ENCODE measurements at places on chromosomes 3 and 15.

GRCh38 chr3:127539366-127540060 lies 51.0 kb downstream of the TPRA1 start:
- DNase-seq, result no peak

DNA sequence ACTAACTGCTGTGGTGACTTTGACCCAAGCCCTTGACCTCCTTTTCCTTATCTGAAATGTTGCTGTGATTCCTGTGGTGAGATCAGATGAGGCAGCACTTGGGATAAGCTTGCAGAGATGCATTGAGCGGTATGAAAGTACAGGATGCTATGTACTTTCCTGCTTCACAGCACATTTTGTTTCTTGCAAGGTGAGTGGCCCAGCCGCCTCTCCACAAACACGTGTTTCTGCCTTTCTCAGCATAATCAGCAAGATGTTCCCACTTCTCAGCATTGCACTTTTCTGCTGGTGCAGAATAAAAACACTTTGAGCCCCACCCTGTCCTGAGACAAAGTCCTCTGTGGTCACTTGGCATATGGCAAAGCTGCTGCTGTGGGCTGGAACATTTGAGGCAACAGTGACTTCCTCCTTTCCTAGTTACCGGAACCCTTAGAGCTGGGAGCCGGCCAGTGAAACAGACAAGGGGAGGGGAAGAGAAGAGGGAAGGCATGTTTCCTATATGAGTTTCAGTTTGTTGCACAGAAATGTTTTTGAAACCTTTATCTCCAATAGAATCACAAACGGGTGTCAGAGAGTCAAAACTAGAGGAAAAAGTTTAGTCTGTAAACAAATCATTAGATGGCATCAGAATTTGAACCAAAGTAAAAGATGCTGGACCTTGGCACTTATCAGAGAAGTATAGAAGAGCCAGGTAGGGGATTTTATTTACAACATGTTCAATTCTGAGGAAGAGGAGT lies 5.0 kb downstream of the NUDT16 start:
- peak; percentile 94 for DNase-seq

GRCh38 chr3:147195887-147196286 lies 210.5 kb downstream of the ZIC4 start:
- no peak for DNase-seq

DNA sequence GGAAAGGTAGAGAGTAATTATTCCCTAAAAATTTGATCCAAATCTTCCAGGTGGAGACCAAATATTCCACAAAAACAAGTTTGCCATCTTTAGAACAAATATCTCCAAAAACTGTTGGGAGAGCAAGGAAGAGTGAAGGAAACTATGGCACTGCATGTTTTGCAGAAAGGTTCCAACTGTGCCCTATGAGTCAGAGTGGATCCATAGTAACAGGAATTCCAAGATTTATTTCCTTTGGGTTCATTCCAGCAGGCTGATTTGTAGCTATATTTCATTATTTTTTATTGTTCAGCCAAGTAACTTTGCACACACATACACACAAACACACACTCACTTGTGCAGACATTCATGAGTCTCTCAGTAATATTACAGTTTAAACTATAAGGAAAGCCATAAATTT lies 459.7 kb upstream of the EPHA6 start:
- DNase-seq, result no peak

DNA sequence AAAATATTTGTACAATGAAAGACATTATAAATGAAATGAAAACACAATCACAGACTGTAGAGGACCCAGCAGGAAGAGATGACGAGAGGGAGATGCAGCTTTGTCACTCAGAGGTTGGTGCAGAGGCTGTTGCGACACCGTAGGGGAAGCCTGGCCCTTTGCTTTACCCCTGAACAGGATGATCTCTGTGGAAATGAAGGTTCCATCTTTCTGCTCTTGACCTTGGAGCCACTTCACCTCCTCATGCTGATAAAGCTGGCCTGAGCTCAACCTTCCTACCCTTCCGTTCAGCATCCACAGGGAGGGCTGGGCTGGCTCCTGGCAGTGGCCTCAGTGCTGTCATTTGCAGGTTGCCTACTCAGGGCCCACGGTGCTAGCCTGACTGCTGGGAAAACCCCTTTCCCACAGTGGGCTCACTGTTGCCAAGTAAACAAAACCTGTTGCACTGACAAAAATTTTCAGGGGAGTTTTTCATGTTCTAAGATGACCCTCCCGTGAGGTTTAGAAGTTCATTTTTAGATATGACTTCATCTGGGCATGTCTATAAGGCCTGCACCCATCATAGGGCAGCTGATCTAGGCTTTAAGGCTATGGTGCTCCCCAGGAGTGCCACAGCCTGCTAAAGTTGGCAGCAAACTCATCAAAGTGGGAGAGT lies 3.0 kb upstream of the CD80 start:
- DNase-seq, result peak; percentile 76

DNA sequence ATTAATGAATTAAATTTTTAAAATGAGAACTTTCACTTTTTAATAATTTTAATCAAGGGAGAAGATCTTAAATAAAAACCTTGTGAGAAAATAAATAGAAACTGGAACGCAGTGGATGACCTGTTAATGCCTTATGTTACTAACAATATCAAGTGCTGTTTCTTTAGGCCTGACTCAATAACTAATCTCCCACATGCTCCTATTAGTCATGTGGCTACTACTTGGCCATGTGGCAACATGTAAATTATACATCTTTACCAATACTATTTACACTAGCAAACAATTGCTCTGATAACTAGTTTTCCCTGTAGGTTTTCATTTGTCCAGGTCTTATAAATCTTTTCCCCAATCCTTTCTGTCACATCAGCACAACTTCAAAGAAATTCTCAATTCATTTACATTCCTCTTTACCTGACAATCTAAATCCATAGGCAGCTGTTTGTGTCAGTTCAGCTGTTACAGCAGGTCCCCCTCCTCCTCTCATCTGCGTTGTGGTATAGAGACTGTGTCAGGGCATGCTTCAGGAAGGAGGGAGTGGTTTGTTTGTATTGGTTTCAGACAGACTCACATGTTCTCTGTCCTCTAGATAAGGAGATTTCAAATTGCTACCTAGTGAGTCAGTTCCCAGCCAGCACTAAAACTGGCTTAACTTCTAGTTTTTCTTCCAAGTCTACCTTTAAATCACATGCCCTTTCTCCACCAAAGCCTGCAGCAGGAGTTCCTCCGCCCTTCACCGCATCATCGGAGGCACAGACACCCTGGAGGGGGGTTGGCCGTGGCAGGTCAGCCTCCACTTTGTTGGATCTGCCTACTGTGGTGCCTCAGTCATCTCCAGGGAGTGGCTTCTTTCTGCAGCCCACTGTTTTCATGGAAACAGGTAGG lies 11.3 kb upstream of the C3orf52 start:
- DNase-seq, result no peak

- DNase-seq, result no peak
These were observed 29.4 kb downstream of the GPR176 start for GRCh38 chr15:39890621-39891020.

GRCh38 chr3:43018246-43018645 lies 39.1 kb downstream of the GASK1A start:
- no peak for DNase-seq

DNA sequence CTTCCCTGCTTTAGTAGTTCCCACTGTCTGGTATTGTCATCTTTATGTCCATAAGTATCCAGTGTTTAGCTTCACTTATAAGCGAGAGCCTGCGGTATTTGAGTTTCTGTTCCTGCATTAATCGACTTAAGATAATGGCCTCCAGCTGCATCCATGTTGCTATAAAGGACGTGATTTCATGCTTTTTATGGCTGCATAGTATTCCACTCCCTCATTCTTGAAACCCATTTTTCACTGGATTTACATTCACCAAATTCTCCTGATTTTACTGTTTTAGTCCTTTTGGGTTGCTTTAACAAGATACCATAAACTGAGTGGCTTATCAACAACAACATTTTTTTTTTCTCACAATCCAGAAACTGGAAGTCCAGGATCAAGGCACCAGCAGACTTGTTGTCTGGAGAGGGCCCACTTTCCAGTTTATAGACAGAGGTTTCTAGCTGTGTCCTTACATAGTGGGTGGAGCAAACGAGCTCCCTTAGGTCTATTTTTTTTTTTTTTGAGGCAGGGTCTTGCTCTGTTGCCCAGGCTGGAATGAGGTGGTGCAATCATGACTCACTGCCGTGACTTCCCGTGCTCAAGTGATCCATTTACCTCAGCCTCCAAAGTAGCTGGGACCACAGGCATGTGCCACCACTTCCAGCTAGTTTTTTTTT lies 6.1 kb upstream of the TICRR start:
- no peak for DNase-seq

- DNase-seq, result no peak
These were observed 42.1 kb downstream of the VGLL4 start for GRCh38 chr3:11601446-11602238.

DNA sequence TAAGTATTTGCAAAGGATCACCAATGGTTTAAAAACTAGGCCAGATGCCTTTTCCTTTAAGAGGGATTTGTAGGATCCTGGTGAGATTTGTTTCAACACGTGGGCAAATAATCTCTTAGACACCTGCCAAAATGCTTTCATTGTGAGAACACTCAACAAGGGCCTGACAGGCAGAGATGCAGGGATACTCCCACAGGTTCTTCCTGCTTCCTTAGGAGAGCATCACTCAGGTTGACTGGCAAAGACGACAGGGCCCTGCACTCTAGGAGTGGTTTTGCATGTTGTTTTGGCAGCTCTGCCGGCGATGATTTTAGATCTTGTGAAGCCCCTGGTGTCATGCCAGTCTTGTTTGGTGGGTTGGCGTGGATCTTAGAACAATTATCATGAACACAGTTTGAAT lies 184.5 kb downstream of the NR1D2 start:
- no peak for DNase-seq

DNA sequence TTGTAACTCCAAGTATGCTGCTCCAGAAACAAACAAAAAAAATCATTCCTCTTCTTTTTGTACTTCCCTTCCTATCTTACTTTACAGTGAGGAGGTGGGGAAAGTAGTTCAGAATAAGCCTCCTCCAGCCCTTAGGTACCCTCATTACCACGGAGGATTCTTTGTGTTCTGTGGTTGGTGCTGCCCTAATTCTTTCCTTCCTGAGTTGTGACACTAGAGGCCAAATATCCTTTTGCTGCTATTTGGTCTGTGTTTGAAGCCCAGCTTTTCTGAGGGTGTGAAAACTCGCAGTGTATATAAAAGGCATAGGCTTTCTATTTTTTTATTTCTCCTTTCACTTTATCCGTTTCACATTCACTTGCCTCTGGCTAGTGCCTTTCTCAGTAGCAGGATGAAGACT lies 98.2 kb downstream of the HHLA2 start:
- no peak for DNase-seq

DNA sequence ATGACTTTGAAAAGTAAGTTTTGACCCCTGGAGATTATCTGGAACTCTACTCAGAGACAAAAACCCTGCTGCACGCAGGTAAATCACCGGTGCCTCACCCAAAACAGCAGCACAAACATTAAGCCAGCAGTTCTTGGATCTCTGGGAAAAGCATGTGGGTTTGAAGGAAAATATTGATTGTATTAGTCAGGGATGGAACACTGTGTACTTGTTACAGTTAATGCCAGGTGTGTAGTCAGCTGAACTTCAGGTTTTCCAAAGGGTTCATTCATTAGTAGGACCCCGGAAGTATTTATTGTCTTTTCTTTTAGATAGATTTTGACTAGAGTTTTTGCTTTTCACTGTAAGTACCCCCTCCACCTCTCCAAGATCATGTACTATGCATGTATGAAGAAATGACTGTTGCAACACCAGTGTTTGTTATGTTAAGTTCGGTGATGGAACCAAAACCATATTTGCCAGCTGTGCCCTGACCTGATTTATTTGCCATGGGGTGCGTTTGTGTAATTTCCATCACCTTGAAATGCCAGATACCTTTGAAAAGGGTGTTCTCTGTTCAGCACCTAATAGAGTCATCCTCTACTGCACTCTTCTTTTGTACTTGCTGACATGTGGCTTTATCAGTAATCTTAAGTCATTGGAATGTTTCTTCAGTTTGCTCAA lies 14.5 kb downstream of the ARHGEF26 start:
- DNase-seq, result no peak

GRCh38 chr3:71785532-71786216 lies 726 bp upstream of the PROK2 start:
- no peak for DNase-seq

DNA sequence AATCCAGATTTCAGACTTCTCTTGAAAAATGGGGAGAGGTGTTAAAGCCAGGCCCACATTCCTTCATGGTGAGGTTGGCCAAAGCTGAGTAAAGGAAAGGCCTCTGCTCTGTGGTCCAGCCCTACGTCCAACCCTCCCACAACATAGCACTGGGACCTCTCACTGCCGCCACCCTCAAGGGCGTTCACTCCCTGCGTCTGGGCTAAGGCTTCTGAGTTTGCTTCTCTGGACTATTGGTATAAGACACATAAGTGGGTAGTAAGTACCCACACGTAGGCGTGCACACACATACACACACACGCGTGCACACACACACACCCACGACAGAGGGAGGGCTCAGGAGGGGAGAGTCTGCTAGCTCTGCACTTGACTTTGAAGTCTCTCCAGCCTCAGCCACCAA lies 80.2 kb upstream of the PXYLP1 start:
- no peak for DNase-seq

- no peak for DNase-seq
These were observed 587 bp upstream of the TNK2 start for GRCh38 chr3:195908694-195909581.

GRCh38 chr3:35114686-35115085 lies 524.6 kb upstream of the ARPP21 start:
- no peak for DNase-seq

GRCh38 chr15:68801572-68802148 lies 19.0 kb downstream of the ANP32A start:
- no peak for DNase-seq

DNA sequence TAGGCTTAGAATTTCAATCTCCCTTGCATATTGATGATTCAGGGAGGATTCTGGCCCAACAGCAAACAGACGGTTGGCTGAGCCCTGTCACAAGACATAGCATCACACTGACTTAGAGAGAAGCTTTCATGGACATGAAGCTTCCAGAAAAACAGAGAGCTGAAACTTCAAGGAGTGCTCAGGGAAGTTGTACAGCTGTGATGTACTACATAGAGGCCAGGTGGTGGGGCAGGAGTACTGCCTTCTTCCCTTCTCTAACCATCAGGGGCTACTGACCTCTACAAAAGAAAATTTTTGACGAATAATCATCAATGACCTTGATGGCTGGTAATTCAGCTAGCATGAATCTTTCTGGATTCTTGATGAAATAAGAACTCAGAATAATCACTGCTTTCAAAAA lies 378.5 kb downstream of the ERC2 start:
- no peak for DNase-seq

DNA sequence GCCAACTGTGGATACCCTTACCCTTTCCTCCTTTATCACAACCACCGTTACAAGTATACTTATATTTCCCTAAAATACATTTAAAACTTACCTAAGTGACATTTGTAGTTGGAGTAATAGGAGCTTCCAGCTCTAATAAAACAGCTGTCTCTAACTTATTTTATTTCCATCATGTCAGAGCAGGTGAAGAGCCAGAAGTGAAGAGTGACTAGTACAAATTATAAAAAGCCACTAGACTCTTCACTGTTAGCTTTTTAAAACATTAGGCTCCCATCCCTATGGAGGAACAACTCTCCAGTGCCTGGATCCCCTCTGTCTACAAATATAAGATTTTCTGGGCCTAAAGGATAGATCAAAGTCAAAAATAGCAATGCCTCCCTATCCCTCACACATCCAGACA lies 102.3 kb downstream of the MME start:
- DNase-seq, result no peak

GRCh38 chr3:53616971-53617892 lies 122.8 kb downstream of the CACNA1D start:
- DNase-seq, result peak; percentile 11

- no peak for DNase-seq
These were observed 105.8 kb upstream of the ARL6 start for GRCh38 chr3:97658668-97659285.
